Activated CD4-positive, CD25-positive, alpha-beta regulatory T cell treated with anti-CD3 and anti-CD28 coated beads, Interleukin-2, amount 50 U/mL, for 16 hours (primary cell): ENCODE measurements at places on chromosomes 2 and 18.
A peak's percentile ranks its signal among the peaks of the same experiment; 100 is the strongest.

GRCh38 chr2:3253913-3254441 is 123.6 kb downstream of the EIPR1 start:
- no peak for DNase-seq

GRCh38 chr2:28640908-28641300 is 110.7 kb upstream of the PPP1CB start:
- no peak for DNase-seq

- no peak for DNase-seq
These were observed 1070.7 kb downstream of the CNTNAP5 start for GRCh38 chr2:125095826-125096225.

GRCh38 chr2:220783671-220784070 is 788.4 kb downstream of the EPHA4 start:
- no peak for DNase-seq

GRCh38 chr18:13501891-13502290 is 224.5 kb downstream of the FAM210A start:
- DNase-seq: peak; percentile 6

DNA sequence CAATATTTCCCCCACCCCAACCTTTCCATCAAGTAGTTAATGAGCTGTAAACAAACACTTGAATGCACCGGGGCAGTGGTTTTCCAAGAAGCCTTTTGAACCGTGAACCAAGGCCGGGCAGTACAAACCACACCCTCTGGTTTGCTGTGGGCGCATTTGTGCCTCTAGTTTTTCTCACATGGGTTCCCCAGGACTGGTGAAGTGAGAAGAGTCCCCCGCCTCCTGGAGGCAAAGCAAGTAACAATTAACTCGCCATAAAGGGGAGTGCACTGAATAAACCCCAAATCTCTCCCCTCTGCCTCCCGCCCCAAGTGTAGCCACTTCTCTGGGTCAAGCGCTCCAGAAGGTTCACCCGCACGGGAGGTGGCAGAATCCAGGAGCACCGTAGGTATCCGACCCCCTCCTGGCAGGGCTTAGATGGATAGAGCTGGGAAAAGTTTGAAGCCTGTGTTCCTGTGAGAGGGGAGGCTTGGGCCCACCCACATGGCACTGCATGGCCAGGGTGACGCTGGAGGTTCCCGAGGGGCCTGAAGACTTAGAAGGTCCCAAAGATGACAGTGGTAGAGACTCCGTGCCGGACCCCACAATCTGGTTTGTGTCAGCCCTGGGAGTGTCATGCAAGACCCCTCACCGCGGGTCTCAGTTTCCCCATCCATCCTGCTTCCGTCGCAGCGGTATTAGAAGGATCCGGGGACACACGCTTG is 182.2 kb downstream of the SMAD2 start:
- DNase-seq: no peak

DNA sequence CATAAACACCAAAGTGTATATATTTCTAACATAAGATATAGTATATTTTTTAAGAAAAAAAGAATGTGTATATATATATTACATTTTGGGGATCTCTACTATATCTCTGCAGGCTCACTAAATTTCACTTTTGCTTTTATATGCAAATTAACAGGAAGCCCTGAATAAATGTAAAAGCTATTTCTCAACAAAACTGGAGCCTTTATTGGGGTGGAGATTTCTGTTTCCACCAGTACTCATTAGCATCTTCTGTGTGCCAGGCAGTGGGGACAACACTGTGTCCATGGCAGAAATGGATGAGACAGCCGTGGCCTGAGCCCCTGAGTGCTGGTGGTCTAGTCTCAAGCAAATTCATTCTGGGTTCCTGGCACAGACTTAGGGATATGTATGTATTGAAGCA is 41.3 kb downstream of the C18orf63 start:
- no peak for DNase-seq

DNA sequence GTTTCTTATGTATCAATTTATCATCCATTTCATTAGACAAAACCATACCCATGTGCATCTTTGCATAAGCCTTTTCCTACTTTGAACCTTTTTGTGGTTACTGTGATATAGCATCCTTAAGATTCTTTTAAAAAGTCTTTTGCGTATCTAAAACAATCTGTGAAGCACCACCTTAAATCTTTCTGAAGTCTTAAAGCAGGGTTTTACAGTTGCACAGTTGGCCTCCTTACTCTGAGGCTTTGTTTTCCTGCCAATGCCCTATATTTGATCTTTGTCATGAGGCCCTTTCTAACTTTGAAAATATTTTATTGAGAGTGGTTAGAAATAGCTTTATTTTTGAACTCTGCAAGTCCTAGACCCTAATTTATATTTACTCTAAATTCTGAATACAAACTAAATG is 163.4 kb upstream of the MAP3K20 start:
- no peak for DNase-seq

DNA sequence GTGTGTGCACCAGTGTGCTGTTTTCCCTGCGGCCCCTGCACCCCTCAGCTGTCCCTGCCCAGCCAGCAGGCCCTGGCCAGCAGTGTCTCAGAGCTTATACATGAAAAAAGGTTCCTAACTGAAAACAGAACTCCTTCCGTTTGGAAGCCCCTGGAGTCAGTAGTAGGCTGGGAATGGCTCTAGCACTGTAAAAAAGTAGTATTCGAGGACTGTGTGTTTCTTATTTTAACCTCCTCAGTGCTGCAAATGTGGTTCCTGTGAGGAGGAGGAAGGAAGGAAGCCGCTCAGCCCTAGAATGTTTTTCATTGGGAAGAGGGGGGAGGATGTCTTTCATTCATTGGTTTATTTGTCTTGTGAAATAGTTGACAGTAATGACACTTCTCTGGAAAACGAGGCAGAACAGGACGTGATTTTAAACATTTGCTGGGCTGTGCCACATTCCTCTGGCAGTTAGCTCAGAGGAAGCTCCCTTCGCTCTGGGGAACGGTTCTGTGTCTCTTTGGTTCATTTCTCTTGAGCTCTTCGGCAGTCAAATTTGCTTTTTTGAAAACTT is 103.5 kb downstream of the SPTBN1 start:
- DNase-seq: no peak

- DNase-seq: no peak
These were observed 30.8 kb downstream of the CREG2 start for GRCh38 chr2:101356521-101356920.

DNA sequence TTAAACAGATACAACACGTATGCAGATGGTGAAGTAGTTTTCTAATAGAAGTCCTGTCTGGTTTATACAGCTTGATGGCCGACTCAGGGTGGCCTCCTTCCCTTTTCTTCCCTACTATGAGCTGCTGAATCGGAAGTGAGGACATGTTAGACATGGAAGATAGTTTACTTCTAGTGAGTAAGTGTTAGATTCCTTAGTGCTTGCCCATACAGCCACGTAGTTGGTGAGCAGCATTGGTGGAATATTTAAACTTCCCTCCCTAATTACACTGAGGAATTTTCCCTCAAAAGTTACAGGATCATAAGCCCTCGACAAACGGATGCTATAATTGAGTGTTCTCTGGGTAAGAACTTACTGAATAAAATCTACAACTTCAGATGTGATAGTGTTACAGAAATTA is 52.1 kb downstream of the RHBDD1 start:
- DNase-seq: no peak

GRCh38 chr18:23460285-23461273 is 7.5 kb downstream of the RIOK3 start:
- DNase-seq: no peak

DNA sequence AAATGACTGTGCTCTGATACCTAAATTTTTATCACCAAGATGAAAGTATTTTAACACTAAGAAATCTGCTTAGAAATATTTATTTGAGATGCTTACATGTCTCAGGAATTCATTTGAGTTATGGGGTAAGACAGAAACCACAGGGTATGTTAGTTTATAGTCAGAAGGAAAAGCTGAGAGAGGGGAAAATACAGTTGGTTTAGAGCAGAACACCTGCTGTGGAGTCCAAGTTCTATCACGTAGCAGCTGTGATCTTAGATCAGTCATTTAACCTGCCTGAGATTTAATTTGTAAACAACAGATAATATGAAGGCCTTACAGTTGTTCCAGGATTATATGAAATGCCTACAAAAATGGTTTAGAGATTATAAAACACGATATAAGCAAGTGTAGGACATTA is 29.0 kb downstream of the PDE6D start:
- DNase-seq: no peak

- DNase-seq: no peak
These were observed 1103.9 kb upstream of the KLHL29 start for GRCh38 chr2:22281033-22281432.

GRCh38 chr2:30300456-30301221 is 69.3 kb downstream of the LBH start:
- DNase-seq: no peak

DNA sequence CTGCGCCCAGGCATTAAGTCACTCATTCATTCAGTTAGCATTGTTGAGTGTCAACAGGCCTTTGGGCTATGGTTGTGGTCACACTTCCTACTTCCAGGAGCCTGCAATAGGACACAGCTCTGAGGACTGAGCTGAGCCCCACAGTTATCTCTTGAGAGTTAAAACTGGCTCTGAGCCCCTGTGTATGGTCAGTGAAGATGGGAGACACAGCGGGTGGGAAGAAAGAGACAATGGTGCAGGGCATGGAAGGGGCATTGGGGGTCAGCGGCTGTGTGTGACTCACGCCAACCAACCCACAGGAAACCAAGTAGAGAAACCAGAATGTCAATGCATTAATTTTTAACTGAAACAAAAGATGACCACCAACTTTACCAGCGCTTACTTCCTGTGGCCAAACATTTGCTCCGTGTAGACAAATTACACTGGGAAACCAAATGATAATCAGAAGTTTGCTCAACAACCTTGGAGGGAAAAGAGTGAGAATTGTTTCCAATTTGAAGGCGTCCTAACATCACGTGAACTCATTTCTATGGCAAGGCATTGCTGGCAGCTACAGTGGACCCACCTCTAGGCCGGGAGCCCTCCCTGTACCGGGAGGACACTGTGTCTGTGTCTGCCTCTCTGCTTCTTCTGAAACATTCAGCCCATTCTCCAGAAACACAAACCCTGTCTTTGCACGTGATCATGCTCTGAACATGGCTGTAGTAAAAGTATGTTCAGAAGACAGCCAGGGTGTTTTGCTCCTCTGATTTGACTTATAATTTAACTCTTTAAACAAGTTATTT is 212.0 kb upstream of the ID2 start:
- no peak for DNase-seq

DNA sequence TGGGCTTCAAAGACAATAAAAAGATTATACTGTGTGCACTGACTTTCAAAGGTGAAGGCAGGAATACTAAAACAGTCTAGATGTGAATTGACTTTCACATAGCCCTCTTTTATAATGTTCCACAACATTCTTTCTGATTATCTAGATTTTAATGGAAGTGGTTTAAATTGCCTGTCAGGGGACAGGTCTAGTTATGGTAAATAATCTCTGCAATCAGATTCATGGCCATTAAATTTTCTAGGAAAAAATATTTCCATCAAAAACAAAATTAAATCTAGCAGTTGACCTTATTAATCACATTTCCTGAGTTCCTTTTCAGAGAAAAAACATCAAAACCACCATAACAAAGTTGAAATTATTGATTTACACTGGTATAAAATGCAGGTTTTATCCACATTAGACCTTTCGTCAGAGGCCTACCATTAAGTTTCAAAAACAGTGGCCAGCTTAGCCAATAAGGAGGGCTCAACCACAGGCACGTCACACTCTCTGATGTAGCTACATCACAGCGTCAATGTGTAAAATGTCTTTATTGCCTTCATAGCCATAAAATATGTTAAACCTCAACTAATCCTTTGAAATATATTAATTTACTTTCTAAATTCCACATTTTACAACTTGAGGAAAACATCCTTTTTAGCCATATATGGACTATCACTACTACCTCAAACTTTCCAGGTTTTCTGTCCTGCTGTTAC is 79.4 kb downstream of the NOL10 start:
- DNase-seq: no peak

GRCh38 chr2:202689459-202689858 is 54.7 kb downstream of the FAM117B start:
- DNase-seq: no peak

DNA sequence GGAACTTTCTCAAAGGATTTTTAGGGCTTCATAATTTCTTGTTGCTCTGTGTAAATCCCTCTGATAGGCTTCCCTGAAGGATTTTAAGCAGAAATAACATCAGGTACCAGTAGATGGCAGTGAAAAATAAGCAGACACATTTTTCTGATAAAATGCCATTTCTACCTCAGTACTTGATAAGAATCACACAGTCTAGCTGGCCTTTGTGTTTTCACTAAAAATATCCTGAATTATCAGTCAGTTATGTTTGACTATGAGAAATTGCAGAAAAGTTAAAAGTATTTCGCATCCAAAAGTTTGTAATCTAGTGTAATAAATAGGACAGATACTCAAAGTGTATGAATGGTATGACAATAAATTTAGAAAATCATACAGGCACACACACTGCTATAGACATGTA is 68.7 kb downstream of the DNAJC10 start:
- no peak for DNase-seq

DNA sequence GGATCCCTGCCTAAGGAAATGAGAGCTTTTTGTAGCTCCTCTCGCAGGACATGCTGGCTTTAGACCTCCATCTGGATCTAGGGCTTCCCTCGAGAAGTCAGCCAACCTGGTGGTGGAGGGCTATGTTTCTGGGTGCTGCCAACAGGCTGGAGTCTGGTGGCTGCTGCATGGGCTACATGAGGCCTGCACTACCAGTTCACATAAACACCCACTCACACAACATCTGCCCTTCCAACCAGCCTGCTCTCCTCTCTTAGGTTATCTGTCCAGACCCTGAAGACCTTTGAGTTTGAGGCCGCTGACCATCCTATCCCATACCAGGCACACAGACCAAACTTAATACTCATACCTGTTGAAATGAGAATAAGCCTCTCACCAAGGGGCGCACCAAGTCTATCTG is 51.4 kb upstream of the SMAD2 start:
- no peak for DNase-seq

DNA sequence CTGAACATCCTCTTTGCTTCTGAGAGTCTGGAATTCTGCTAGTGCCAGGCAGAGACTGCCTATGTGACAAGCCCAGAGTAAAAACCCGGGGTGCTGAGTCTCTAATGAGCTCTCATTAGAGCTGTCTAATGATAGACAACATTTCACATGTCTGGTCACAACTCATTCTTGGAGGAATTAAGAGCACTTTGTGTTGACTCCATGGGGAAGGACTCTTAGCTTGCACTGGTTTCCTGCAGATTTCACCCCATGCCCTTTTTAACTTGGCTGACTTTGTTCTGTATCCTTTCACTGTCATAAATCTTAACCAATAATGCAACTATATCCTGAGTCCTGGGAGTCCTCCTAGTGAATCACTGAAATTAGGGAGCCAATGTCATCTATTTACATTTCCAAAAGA is 33.5 kb downstream of the FBXO15 start:
- no peak for DNase-seq

GRCh38 chr2:231319867-231320266 is 75.6 kb upstream of the B3GNT7 start:
- DNase-seq: no peak

GRCh38 chr2:104584393-104584792 is 269.5 kb upstream of the POU3F3 start:
- no peak for DNase-seq

- no peak for DNase-seq
These were observed 9.7 kb upstream of the RMC1 start for GRCh38 chr18:23493654-23494053.
